Endothelial cell (in vitro differentiated cells): ENCODE measurements at places on chromosomes 5 and 9.

DNA sequence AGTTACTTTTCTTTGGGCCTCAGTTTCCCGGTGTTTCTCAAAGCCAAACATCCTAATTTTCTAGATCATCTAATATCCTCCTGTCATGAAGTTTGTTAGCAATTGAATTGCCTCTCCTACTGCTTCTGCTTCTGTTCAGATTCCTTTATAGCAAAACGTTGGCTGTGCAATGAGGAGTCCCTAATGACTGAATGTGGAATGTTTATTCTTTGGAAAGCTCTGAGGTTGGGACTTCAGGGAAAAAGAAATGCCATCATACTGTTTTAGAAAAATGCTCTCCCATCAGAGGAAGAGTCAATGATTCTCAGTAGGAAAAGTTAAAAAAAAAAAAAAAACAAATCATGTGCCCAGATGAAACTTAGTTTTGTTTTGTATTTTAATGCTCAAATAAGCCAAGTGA is 268.7 kb upstream of the PAPPA start:
- no peak overlapping the region for H3K27ac ChIP-seq
- no peaks in the 10 kb centered on the region for H3K27me3 ChIP-seq
- no peaks in the 10 kb centered on the region for H3K36me3 ChIP-seq
- H3K4me1 ChIP-seq: peaks cover 4% of the 10 kb centered on the region
- H3K4me3 ChIP-seq: no peak overlapping the region

DNA sequence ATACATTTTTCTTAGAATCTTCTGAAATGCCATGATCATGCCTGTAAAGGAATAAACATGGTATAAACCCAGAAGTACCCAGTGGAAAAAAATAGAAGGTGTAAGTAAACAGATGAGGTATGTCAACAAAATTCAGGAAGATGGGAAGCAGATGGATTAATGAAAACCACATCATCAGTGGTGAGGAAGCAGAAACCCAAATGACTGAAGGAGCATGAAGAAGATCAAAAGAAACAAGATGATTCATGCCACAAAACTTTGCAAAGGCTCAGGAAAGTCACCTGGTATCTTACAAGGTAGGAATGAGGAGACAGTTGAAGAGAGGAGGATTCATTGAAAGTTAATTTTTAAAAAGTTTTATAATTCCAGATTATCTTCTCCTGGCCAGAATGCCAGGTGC is 132.8 kb upstream of the PAPPA start:
- no peak overlapping the region for H3K4me3 ChIP-seq
- peaks cover 2% of the 10 kb centered on the region for H3K27me3 ChIP-seq
- no peaks in the 10 kb centered on the region for H3K4me1 ChIP-seq
- no peak overlapping the region for H3K27ac ChIP-seq
- DNase-seq: no peak
- H3K36me3 ChIP-seq: no peaks in the 10 kb centered on the region

DNA sequence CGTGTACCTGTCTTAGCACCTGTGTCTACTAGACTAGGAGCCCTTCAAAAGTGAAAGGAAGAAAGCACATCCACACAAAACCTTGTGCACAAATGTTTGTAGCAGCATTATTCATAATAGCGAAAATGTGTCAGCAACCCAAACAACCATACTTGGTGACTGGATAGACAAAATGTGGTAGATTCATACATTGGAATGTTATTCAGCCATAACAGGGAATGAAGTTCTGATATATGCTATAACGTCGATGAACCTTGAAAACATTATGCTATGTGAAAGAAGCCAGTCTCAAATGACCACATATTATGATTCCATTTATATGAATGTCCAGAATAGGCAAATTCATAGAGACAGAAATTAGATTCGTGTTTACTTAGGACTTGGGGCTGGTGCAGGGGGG is 57.8 kb upstream of the LARP1 start:
- H3K27ac ChIP-seq: no peak overlapping the region
- H3K4me1 ChIP-seq: peaks cover 12% of the 10 kb centered on the region
- peaks cover under 1% of the 10 kb centered on the region for H3K27me3 ChIP-seq
- DNase-seq: no peak

GRCh38 chr9:129697656-129698253 is 32.3 kb downstream of the PRRX2 start:
- no peak for DNase-seq
- peaks cover 3% of the 10 kb centered on the region for H3K4me1 ChIP-seq
- H3K27ac ChIP-seq: no peak overlapping the region
- H3K27me3 ChIP-seq: peaks cover 9% of the 10 kb centered on the region

GRCh38 chr9:110731437-110732028 is 62.9 kb downstream of the MUSK start:
- no peak for DNase-seq
- no peaks in the 10 kb centered on the region for H3K36me3 ChIP-seq
- no peaks in the 10 kb centered on the region for H3K27me3 ChIP-seq
- no peaks in the 10 kb centered on the region for H3K4me1 ChIP-seq

- no peak for DNase-seq
- H3K4me3 ChIP-seq: no peak overlapping the region
- H3K36me3 ChIP-seq: no peaks in the 10 kb centered on the region
- H3K4me1 ChIP-seq: peaks cover 13% of the 10 kb centered on the region
- H3K27me3 ChIP-seq: no peaks in the 10 kb centered on the region
Observed at GRCh38 chr9:108149326-108149725, 659.8 kb upstream of the KLF4 start.

DNA sequence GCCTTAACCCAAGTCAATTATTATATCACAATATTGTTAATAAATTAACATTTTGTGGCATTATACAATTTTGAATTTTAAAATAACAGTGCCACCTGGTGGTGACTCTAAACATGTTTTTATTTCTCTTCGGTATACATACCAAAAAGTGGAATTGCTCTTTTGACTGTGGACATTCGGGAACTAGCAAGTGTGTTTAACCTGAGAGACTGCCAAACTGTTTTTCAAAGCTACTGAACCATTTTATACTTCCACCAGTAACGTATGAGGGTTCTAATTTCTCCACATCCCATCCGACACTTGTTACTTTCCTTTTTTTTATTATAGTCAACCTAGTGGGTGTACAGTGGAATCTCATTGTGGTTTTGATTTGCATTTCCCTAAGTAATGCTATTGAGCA is 18.3 kb upstream of the HSDL2 start:
- no peak overlapping the region for H3K4me3 ChIP-seq
- no peaks in the 10 kb centered on the region for H3K4me1 ChIP-seq
- no peak overlapping the region for H3K27ac ChIP-seq
- H3K27me3 ChIP-seq: no peaks in the 10 kb centered on the region

- no peak overlapping the region for H3K4me3 ChIP-seq
- peaks cover 9% of the 10 kb centered on the region for H3K27me3 ChIP-seq
- no peak for DNase-seq
Observed at GRCh38 chr5:139156814-139157213, 41.4 kb downstream of the SIL1 start.

GRCh38 chr5:157471709-157472108 is 11.7 kb downstream of the NIPAL4 start:
- peaks cover 12% of the 10 kb centered on the region for H3K4me1 ChIP-seq
- no peak overlapping the region for H3K27ac ChIP-seq
- H3K36me3 ChIP-seq: peaks cover 41% of the 10 kb centered on the region
- peak; percentile 24 for DNase-seq
- no peak overlapping the region for H3K4me3 ChIP-seq
- peaks cover 2% of the 10 kb centered on the region for H3K27me3 ChIP-seq

DNA sequence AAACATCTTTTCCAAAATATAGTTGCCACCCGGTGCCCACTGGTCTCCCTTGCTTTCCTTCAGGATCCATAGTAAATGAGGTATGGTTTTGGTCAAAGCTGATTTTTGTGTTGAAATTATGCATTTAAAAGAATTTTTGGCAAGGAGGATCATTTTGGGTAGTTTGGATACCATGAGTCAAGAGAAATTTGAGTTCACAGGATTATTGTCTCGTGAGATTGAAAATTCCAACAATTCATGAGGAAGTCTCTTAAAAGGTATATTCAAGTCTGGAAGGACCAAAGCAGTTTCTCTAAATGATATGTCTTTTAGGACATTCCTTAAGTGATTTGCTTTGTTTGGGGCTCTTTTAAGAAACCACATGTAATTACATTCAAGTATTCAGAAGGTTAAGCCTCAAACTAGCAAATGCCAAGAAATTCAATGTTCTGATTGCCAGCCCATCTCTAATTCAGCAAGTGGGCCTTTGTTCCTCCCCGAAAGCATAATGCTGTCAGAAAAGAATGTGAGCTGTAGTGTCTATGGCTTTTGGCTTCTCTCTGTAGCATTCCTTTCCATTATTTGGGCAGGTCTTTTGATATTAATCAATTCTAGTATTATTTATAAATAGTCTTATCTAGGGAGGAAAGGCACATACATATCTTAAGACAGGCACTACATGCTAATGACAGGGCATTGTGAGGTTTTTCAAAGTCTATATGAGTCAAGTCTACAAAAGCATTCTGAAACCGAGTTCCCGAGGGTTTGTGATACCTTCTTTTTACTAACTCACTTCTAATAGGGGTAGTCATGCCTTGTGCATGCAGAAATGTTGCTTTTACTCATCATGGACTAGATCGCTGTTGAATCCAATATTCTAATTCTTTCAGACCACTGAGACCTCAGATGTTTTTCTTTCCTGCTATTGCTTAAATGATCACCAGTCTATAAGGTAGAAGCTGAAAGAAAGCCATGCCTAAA is 453.9 kb downstream of the ENC1 start:
- no peak for DNase-seq
- H3K36me3 ChIP-seq: no peaks in the 10 kb centered on the region
- H3K27me3 ChIP-seq: no peaks in the 10 kb centered on the region
- H3K27ac ChIP-seq: no peak overlapping the region

- H3K36me3 ChIP-seq: no peaks in the 10 kb centered on the region
- no peak overlapping the region for H3K4me3 ChIP-seq
- H3K27me3 ChIP-seq: peaks cover 1% of the 10 kb centered on the region
Observed at GRCh38 chr5:157918811-157919742, 60.1 kb upstream of the CLINT1 start.

DNA sequence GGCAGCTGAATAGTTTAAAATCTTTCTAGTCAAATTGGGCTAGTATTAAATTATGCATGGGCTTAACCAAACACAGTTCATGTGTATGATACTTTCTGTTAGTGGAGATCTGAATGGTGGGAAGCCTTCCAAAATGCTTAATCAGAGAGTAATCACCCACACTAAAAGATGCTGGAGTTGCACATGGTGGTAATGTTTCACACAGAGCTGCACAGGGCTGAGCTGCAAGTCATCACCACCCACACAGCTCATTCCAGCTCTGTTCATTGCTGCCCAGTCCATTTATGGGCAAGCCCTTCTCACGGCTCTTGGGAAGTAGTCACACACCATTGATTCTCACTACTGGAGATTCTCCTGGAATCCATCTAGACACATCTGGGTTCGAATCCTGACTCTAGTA is 351.5 kb upstream of the KCNN2 start:
- no peaks in the 10 kb centered on the region for H3K36me3 ChIP-seq
- H3K27ac ChIP-seq: no peak overlapping the region
- H3K4me1 ChIP-seq: peaks cover 7% of the 10 kb centered on the region

DNA sequence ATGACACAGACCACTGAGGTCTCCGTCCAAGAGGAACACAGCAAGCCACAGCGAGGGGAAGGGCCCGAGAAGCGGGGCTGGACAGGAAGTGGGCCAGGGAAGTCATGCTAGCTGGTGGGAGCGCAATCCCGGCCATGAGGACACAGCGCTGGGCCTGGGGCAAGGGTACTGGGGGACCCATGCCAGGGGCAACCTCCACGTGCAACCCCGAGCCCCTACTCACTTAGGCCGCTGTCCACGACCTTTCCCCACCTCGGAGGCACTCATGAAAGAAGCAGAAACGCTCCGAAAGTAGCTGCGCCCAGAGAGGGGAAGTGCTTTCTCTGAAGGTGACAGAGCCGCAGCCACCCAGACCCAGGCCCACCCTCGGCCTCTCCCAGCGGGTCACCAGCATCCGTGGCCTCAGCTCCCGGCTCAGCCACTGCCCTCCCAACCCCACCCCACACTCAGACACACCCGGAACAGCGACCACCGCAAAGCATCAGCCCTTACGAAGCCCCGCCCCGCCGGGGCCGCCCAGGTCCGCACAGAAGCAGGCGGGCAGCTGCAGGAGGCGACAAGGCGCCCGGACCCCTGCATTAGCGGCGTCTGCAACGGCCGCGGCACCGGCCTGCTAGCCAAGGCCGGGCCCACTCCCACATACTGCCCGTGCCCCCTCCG is 782 bp downstream of the BICD2 start:
- H3K4me3 ChIP-seq: peak overlapping the region; percentile 96
- peaks cover 43% of the 10 kb centered on the region for H3K4me1 ChIP-seq
- H3K27me3 ChIP-seq: peaks cover 23% of the 10 kb centered on the region
- DNase-seq: peak; percentile 53
- H3K27ac ChIP-seq: peak overlapping the region; percentile 52

- peaks cover 4% of the 10 kb centered on the region for H3K27me3 ChIP-seq
- H3K4me1 ChIP-seq: peaks cover 24% of the 10 kb centered on the region
- no peaks in the 10 kb centered on the region for H3K36me3 ChIP-seq
- peak; percentile 45 for DNase-seq
- H3K4me3 ChIP-seq: no peak overlapping the region
Observed at GRCh38 chr9:16705111-16705604, 165.3 kb downstream of the BNC2 start.

DNA sequence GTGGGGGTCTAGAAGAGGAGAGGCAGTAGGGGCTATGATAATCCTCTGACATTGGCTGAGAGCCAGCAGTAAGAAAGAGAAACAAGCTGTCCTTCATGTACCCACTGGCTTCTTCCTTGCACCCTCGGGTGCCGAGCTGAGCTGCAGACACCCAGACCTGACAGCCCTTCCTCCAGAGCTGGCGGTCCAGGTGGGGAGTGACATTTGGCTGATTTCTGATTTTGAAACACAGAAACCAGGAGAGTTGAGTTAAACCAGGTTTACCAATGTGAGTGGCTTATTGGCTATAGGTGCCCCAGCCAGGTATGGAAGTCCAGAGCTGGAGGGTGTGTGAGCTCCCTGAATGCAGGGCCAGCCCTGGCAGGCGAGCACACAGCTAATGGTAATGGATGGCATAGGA is 59.2 kb downstream of the GADD45G start:
- no peak for DNase-seq
- H3K4me3 ChIP-seq: no peak overlapping the region
- H3K27ac ChIP-seq: no peak overlapping the region
- no peaks in the 10 kb centered on the region for H3K36me3 ChIP-seq
- peaks cover 3% of the 10 kb centered on the region for H3K27me3 ChIP-seq

- no peaks in the 10 kb centered on the region for H3K4me1 ChIP-seq
- H3K36me3 ChIP-seq: no peaks in the 10 kb centered on the region
- H3K4me3 ChIP-seq: no peak overlapping the region
- DNase-seq: no peak
Observed at GRCh38 chr5:175842951-175843793, 28.2 kb upstream of the CPLX2 start.

DNA sequence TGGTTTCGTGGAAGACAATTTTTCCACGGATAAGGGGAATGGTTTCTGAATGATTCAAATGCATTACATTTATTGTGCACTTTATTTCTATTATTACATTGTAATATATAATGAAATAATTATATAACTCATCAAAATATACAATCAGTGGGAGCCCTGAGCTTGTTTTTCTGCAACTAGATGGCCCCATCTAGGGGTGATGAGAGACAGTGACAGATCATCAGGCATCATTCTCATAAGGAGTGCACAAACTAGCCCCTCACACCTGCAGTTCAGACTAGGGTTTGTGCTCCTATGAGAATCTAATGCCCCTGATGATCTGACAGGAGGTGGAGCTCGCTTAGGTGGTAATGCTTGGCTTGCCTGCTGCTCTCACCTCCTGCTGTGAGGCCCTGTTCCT is 6.4 kb downstream of the ISCA1 start:
- H3K36me3 ChIP-seq: peaks cover 27% of the 10 kb centered on the region
- H3K27ac ChIP-seq: no peak overlapping the region
- DNase-seq: no peak
- no peak overlapping the region for H3K4me3 ChIP-seq
